Hematopoietic multipotent progenitor cell treated with erythropoietin and hydrocortisone succinate and interleukin-3 and kit ligand, for 8 days (in vitro differentiated cells): ENCODE measurements at places on chromosomes 6 and 20.

DNA sequence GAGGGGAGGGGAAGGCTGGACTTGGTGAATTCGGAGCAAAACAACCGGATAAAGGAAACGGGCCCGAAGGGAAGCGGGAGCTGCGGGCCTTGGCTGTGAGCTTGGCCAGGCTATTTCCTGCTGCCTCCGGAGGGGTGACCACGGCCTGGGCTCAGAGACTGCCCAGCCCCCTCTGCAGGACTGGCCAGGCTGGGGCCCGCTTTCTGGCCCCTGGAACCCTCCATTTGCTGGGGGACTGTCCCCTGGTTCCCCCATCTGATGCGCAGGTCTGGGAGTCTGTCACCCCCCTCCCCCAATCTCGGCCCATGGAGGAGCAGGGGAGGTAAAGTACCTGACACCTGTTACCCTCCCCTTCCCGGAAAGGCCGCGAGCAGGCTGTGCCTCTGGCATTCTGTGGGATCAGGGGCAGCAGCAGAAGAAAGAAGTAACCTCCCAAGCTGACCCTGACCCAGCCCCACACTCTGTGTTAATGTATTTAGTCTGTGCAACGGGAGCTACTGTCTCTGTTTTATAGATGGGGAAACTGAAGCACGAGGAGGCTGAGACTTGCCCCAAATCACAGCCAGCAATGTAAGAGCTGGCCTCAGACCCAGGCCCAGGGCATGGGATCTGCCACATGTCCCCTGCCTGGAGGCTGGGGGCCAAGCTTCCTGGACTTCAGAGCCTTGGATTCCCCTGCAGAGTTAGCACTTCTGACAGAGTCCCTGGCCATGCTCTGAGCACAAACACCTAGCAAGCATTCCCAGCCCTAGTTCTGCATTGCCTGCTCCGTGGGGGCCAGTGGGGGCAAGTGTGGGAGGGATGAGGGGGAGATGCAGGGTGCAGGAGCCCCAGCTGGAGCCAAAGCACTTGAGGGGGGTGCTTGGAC, 3.5 kb downstream of the C20orf204 start:
- no peak for DNase-seq

DNA sequence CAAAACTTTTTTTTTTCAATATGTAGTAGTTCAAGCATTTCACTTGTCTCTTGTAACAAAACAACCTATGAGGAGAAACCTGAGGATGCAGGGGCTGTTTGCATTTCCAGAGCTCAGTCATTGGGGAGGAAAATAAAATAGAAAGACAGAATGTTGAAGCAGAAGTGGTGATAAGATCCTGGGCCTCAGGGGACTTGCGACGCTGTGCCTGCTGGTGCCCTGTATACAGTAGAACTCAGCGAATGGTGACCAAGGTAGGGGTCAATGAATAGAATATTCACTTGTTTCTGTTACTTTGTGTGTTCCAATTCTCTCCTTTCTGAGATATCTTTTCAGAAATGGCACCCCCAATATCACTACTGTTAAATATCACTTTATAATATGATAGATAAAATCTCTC, 271.6 kb downstream of the FARS2 start:
- DNase-seq: no peak

DNA sequence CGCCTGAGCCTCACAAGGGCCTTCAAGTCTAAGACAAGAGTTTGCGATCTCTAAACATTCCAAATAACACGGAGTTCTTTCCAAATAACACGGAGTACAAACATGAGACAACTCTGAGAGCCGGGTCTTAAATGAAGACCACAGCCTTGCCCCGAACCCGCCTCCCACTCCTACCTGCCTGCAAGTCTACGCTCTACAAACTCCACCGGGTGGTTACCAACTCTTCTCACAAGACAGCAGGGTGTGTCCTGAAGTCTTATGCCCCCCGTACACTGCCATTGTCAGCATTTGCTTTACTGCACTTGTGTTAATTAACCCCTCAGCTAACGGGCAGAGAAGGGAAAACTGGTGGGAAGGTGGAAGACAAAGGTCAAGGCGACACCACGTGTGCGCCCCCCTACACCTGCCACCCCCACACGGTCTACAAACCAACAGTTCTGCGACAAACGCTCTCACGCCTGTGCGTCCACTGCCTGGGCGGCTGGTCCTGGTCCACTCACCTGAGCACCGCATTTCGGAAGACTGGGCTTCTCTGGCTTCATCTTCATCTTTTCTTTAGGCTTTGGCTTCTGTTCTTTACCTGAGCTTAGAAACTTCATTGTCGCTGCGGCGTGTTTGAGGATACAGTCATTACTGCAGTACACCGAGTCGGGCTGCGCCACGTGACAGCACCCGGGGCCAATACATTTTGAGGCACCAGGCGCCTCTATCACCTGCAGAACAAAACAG, 19.5 kb downstream of the DIDO1 start:
- no peak for DNase-seq

DNA sequence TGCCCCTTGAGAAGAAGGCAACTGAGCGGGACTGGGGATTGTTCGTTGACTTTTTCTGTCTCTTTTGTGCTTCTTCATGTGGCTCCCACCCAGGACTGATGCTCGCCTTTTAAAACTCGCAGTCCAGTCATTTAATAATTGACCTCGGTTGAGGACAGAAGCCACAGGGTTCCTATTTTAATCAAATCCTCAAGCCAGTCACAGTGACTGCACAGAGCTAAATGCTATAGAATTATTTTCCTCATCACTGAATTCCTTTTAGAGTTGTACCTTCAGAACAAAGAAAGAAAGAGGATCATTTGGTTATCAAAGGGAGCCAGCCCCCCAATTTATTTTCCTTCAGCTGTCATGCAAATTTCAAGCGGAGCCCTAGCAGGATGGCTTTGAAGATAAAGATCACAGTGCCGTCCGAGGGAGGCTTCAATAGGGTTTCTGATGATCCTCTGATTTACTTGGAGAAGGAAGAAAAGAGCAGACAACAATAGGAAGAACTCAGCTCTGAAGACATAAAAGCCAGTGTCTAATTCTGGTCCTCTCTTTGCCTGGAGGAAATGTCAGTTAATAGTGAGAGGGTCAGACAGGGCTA, 186.6 kb downstream of the DOK5 start:
- DNase-seq: no peak

GRCh38 chr20:53002786-53003185, 30.6 kb downstream of the TSHZ2 start:
- no peak for DNase-seq

DNA sequence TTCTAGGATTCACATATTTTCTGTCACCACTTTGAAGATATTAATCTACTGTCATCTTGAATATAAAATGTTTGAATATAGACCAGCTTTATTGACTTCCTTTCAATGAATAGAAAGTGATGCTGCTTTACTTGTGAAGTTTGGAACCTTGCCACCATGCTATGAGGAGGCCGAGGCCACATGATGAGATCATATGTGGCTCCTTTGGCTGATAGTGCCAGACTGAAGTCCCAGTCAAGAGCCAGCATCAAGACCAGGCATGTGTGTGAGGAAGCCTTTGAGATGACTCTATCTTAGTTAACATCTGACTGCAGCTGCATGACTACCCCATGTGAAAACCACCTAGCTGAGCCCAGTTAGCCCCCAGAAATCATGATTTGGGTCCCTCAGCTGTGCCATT, 169.5 kb downstream of the OTOR start:
- DNase-seq: no peak

GRCh38 chr20:37943501-37944455, 40.9 kb downstream of the VSTM2L start:
- DNase-seq: no peak

DNA sequence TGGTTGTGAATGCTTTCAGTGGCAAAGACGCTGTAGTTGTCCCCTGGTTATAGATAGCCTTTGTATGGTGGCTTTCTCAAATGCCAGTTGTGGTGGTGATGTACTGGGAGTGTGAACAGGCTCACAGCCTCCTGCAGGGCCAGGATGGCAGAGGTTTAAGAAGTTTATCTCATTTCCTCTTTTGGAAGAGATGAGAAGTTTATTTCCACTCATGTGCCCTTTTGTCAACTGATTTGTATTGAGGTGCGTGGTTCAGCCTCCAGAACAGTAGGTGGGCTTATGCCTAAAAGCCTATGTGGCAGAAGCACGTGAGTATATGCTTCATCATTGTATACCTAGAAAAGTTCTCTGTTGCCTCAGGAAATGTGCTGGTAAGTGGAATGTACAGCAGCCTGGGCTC, 13.7 kb upstream of the ZFP57 start:
- no peak for DNase-seq

- no peak for DNase-seq
Observed at GRCh38 chr6:143490775-143491174, 20.7 kb downstream of the FUCA2 start.

DNA sequence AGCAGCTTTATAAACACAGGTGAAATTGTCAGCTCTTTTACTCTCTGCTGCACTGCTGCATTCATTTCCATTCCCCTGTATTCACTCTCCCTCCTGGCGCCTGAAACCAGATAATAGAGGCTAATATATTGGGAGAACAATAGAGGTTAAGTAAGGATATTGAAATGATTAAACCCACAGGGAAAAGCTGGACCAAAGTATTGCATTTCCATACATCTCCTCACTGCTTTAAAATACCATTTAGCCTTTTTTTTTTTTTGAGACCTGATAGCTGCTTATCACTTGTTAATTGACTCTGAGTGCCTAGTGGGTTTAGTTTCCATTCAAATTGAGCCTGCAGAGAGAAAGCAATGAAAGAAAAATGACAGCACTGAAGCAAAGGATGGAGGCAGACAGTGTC, 540.5 kb upstream of the IMPG1 start:
- DNase-seq: no peak

GRCh38 chr6:44022671-44023352, 104.4 kb downstream of the MRPL14 start:
- DNase-seq: no peak

GRCh38 chr6:24330137-24330732, 27.6 kb downstream of the DCDC2 start:
- DNase-seq: no peak

GRCh38 chr20:358891-359555, 12.1 kb downstream of the NRSN2 start:
- no peak for DNase-seq

DNA sequence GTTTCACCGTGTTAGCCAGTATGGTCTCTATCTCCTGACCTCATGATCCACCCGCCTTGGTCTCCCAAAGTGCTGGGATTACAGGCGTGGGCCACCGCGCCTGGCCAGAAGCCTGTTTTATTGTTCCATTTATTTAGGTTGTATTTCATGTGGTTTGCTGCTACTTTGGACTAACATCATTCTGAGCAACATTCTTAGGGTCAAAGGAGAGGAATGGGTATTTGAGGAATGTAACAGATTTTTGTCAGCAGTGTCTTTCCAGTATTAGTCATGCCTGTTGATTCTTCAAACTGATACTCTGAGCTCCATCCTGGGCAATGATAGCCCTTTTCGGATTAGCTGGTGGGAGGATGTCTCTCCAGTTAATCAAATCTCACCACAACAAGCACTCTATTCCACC, 213.0 kb upstream of the CITED2 start:
- DNase-seq: no peak

- DNase-seq: no peak
Observed at GRCh38 chr6:49457771-49458170, 5.3 kb downstream of the MMUT start.

DNA sequence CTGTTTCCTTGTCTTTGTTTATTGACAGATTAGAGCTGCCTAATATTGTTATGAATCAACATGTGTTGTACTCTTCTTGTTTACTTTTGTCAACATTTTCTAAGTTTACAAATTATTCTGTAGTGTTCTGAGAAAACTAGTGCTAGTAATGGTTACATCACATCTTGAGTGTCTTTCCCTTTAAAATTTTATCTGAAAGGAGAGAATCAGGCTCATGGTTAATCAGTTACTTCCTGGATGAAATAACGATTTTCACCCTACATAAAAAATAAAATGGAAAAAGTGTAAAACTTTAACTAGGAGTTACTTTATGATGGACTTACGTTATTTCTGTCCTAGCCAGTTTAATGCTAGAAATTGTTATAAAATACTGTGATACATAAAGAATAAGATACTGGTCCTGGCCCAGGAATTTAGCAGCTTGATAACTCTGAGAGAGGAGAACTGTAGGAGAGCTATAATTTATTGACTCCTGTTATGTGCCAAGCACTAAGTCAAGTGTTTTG, 26.4 kb upstream of the BMP5 start:
- no peak for DNase-seq

DNA sequence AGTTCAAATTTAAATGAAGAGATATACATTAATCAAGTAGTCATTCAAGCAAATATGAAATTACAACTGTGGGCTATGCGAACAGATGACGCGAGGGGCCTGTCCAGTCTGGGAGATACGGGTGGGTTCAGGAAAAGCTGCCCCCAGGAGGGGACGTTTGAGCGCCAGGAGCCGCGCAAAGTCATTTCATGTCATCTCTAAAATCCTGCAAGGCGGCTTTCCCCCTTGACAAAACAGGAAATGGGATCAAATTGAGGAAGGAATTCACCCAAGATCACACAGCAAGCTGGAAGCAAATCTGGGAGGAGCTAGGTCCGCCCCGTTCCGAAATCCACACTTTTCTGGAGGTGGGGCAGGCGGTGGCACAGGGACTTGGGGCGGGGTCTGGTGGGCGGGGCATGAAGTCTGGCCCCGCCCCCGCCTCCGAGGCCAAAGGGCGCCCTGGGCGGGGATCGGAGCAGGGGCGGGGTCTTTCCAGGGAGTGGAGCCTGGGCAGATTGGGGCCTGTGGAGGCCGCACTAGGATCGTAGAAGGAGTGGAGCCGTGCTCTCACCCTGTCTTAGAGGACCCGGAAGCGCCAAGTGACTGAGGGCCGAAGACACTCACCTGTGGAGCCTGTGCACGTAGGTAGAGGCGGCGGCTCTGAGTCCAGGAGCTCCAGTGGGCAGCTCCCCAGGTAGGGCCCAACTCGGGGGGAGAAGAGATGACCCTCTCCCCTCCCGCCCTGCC, at the start of gene LPIN3:
LPIN3 (plus strand) TSS at position 495 of the 729 bp plus-strand sequence. CDS start 4,983 bp downstream, outside the sequence.
- DNase-seq: peak; percentile 89

DNA sequence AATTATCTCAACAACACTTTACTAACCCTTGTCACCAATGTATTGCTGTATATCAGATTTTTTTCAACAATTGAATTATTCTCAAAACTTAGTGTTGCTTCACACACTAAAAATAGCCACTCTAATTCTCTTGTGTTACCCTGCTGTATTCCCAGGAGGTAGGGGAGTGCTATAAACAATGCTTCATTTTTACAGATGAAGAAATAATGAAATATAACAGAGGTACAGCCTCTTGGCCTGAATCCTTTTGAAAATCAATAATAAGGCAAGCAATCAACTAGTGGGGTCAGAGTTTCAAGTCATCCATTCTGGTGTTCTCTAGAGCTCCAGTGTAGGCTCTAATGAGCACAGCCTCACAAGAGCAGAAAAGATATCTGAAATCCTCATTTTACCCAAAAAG, 10.9 kb downstream of the HIVEP2 start:
- DNase-seq: no peak

- DNase-seq: no peak
Observed at GRCh38 chr6:168196385-168196860, 117.4 kb upstream of the FRMD1 start.

GRCh38 chr6:52976149-52976548, 18.9 kb downstream of the GSTA4 start:
- no peak for DNase-seq

GRCh38 chr20:23702021-23702420, 13.2 kb upstream of the CST4 start:
- DNase-seq: no peak
